Substantia nigra (tissue), 51 donors: ENCODE measurements at places on chromosomes 2 and 18.

GRCh38 chr2:217903859-217904613 is 98.8 kb downstream of the TNS1 start:
- DNase-seq = no peak

DNA sequence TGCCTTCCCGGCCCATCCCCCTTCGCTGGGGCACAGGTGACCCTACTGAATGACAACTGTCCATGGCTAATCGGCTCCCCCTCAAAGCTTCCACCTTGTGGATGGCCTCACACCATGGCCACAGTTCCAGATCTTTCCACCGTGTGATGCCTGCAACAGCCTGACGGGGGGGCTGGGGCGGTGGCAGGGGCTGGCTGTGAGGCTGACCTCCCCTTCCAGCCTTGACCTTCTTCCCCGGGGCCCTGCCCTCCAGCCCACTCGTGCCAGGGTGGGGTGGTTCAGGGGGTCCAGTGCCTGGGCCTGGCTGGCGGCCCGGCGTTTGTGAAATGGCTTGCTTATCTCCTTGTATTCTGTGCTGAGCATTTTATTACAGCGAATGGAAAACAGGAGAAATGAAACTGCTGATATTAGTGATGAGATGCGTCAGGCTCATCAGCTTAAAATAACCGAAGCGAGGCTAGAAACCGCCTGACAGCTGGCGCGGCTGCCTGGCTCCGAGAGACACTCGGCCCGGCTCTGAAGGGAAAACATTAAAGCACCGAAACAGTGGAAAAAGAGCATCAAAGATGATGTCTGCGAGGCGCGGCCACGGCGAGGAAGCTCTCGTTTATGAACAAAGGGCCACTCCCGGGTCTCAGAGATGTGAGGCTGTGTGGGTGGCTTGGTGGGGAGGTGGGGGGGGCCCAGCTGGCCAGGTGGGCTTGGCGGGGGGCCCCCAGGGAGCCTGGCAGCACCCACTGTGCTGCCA is 916 bp upstream of the PDCD1 start:
- DNase-seq = no peak

GRCh38 chr2:218879776-218880101 is 913 bp upstream of the WNT10A start:
- no peak for DNase-seq

- DNase-seq = no peak
Measured at GRCh38 chr18:23812546-23813440, 123.5 kb downstream of the LAMA3 start.

- no peak for DNase-seq
Measured at GRCh38 chr2:118582058-118582457, 265.4 kb downstream of the EN1 start.

GRCh38 chr2:127153691-127154158 is 46.8 kb upstream of the BIN1 start:
- DNase-seq = no peak

- no peak for DNase-seq
Measured at GRCh38 chr2:31318361-31319336, 84.7 kb downstream of the EHD3 start.

DNA sequence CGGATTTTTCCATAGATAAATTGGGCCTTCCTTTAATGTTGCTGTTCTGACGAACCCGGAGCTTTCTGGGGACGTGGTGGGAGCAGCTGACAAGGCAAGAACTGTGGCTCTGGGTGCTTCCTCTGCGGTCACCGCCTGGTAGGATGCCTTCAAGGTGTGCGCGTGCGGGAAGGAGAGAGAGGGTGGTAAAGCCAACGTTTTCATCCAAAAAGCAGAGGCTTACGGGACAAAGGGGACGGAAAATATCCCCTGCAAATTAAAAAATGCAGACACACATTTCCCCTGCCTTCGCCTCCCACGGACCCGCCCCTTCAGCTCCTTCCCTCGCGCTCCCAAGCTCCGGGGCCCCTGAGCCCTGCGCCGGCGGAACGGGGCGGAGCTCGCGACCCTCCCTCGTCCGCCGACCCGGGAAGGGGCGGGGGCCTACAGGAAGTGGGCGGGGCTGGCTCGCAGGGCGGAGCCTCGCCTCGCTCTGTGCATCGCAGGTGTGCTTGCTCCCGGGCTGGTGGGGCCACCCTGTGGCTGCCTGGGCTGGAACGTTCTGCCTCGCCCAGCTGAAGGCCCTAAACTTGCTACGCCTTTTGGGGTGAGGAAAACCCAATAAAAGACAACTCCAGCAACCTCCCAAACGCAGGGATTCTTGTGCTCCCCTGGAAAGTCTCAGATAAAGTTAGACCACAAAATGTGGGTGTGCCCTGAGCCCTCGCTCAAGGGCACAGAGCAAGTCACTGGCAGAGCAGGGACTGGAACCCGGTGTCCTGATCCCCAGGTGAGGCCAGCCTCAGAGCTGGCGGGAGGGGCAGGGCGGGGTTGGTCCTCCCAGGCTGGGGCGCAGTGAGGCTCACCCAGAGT is 25.4 kb upstream of the SLC66A3 start:
- no peak for DNase-seq

- DNase-seq = no peak
Measured at GRCh38 chr18:46421973-46422551, 235.0 kb downstream of the LOXHD1 start.

- DNase-seq = no peak
Measured at GRCh38 chr18:73038336-73038735, 170.5 kb upstream of the NETO1 start.

- DNase-seq = no peak
Measured at GRCh38 chr18:38025433-38026038, 459.9 kb upstream of the CELF4 start.

DNA sequence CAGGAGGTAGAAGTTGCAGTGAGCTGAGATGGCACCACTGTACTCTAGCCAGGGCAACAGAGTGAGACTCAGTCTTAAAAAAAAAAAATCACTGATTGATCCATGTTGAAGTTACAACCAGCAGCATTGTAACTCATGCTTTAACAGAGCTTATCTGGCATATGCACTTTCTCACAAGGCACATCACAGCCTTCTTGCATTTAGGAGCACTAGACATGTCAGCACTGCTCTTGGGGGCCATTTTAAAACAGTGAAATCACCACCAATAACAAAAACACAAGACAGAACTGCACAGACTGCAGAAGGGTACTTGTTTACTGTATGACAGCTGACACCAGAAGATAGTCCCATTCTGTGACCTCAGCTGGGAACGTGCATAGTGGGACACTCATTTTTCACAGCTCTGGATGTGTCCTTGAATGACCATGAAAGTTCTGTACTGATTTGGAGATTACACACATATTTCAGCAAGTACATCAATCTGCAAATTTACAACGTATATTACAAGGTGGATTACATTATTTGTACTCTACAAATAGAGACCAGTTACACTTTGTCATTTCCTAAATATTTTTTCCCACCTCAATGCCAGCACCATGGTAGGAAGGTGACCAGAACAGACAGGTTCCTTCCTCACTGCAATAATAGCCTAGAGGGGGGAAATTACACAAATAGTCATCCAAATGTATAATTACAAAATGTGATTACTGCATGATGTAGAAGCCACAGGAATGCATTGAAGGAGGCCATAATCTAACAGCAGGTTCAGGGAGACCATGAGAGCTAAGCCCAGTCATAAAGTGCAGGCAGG is 35.1 kb downstream of the CCBE1 start:
- no peak for DNase-seq

DNA sequence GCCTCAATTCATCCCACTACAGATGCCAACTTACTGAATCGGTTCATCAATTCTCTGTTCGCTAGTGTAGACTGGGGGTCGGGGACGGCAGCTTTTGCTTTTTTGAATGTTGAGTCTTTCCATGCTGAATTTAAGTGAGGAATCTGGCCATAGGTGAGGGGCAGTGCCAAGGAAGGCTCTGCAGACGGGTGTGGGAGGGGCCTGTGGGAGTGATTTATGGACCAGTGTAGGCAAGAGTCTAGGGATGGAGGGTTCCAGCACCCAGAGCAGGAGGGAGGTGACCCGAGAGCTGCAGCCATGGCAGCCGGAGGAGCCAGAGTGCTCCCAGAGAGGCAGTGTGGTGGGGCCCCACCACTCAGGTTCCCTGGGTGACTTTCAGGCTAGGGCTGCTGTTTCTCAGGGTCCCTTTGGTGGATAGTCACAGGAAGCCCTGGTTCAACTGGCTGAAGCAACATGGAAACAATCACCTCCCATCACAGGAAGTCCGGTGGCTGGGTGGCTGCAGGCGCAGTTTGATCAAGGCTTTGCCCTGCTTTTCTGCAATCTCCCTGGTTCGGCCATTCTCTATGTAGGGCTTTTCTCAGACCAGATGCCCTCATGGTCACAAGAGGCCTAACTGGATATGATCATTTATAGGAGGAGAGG is 16.9 kb upstream of the TEX44 start:
- no peak for DNase-seq

DNA sequence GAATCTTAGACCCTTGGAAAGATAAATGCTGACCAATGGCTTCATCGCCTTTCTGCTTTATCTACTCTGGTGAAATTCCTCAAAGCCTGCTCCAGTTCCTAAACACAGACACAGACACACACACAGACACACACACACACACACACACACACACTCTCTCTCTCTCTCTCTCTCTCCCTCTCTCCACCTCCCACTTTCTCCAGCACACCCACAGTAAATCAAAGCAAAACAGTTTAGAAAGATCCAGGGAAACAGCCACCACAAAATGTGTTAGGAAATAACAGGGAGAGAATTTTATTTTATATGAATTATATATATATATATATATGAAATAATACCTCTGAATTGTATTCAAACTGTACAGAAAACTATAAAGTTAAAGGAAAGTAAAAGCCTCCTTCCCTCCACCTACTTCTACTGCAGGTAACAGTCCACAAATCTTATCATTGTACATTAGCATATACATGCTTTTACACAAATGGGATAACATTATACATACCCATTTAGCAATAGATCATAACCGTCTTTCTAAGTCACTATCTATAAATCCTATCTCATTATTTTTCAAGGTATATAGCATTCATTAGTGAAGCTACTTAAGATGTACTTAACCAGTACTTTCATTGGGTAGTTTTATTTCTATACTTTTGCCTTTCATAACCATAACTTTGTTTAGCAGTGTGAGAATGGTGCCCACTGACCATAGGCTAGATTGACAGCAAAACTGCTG is 38.5 kb downstream of the MREG start:
- no peak for DNase-seq

- no peak for DNase-seq
Measured at GRCh38 chr2:64063924-64064331, 44.7 kb upstream of the VPS54 start.

DNA sequence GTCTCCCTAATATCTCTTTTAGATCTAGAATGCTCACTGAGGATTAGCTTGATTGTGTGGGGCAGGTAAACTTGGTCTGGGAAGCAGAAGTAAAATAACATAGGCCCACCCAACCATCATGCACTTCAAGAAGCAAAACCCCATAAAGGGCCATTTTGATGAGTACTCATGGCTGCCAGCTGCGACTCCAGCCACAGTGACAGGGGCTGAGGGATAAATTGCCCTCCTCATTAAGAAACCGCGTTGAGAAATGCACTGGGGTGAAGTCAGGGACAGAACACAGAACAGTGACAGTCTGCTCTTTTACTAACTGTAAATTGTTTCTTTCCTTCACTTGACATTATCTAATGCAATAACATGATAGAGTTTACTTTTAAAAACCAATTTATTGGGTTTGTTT is 60.2 kb downstream of the RND3 start:
- no peak for DNase-seq

DNA sequence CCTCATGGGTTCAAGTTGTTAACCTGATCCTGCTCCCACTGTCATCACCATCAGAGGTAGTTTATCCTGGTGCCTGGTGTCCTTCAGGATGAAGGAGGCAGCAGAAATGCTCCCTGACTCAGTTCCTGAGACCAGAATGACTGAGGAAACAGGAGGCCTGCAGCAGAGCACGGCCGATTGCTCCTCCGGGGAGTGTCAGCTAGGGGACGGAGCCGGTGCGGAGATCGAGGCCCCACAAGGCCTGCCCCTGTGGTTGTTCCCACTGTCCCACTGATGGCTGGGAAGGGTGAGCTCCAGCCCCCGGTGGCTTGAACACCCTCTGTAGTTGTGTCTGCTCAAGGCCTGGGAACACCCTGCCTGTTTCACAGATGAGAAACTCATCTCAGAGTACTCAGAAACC is 45.6 kb downstream of the SH3BP4 start:
- no peak for DNase-seq

GRCh38 chr2:101736861-101737291 is 39.4 kb downstream of the MAP4K4 start:
- no peak for DNase-seq

DNA sequence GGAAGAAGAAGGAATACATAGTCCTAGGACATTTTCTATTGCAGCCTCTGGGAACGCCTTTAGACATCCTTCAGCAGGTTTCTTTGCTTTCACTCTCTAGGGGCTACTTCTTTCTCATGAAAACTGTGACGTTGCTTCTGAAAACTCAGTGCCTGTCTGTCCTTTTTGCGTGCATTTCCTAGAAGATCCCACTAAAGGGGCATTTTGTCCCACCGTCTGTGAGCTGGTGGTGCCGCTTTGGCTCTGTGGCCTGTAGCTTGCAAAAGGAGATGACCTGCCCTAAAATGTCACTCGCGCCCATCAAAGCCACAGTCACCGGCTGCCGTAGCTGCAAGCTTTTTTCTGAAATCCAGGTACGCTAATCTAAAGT is 579 bp downstream of the STAT4 start:
- DNase-seq = no peak

- DNase-seq = no peak
Measured at GRCh38 chr18:75625966-75626365, 198.5 kb upstream of the SMIM21 start.

- no peak for DNase-seq
Measured at GRCh38 chr18:58359620-58360019, 269.3 kb downstream of the ALPK2 start.

DNA sequence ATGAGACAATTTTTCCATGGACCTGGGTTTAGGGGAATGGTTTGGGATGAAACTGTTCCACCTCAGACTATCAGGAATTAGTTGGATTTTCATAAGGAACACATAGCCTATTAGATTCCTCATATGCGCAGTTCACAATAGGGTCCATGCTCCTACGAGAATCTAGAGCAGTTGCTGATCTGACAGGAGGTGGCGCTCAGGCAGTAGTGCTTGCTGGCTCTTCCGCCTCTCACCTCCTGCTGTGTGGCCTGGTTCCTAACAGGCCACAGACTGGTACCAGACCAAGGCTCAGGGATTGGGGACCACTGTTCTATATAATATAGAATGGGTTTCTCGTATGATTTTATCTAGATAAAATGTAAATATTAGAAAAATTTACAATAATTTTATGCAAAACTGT is 338.7 kb downstream of the CPS1 start:
- DNase-seq = no peak

GRCh38 chr2:239225371-239225851 is 175.4 kb downstream of the HDAC4 start:
- DNase-seq = no peak

DNA sequence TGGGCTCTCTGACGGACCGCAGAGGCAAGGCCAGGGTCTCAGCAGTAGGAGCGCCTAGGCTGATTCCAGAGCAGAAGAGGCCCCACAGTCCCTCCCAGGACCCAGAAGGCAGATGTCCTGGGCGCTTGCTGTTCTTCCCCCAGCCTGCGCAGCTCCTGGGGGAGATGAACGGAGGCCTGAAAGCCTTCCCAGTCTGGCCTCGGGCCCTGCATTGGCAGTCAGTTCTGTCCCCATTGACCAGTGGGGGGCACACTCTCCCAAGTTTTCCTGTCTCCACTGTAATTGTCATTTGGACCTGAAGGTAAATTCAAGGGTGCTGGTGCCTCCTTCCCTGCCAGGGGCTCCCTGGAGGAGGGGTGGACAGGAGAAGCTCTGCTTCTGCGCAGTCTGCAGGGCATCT is 345.7 kb downstream of the CYP26B1 start:
- DNase-seq = peak; percentile 44
